CD4-positive, alpha-beta T cell treated with Interleukin-2 at 100 ng/mL for 4 hours (primary cell): ENCODE measurements at places on chromosomes 1 and 21.

DNA sequence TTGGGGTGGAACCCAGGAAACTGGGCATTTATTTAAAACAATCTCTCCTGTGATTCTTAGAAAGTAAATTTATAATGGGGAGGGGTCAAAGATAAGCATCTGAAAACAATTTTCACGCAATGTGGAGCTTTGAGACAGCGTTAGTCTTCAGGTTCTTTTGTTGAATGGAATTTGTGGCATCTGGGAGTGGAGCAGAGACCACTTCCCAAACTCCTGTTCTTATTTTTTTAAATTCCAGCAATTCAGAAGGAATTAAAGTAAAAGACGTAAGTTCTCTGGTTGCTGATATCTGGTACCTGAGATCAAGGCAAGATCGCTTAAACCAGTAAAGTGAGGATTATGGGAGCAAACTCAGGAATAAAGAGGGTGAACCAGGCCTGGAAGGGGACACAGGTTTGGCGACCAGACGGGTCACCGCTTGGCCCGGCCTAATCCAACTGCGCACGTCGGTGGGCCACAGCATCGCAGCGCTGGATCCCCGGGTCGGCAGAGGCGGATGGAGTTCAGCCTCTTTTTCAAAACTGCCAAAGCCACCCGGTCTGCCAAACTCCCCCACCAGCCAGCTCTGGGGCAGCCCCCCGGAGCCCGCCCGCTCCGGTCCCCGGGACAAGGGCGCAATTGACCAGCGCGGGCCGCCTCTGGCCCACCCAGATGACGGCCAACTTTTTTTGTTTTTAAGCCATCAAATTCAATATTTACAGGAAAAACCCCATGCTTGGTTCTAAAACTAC is 754 bp upstream of the PDPN start:
- no peak for DNase-seq

DNA sequence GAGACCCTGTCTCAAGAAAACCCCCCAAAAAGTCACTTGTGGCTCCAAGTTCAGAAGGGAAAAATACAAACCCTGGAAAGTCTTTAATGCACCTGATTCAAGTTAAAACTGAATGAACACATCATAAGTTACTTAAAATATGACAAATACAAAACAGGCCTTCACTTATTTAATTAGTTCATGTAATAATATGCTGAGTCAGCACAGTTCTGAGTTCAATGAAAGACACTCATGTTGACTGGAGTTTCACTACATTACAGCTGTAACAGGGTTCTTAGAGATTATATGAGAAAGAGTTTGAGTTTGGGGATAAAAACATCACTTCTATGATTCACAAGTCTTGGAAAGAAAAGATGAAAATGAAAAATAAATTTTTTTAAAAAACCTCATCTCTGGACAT is 51.0 kb downstream of the DEGS1 start:
- DNase-seq: no peak

DNA sequence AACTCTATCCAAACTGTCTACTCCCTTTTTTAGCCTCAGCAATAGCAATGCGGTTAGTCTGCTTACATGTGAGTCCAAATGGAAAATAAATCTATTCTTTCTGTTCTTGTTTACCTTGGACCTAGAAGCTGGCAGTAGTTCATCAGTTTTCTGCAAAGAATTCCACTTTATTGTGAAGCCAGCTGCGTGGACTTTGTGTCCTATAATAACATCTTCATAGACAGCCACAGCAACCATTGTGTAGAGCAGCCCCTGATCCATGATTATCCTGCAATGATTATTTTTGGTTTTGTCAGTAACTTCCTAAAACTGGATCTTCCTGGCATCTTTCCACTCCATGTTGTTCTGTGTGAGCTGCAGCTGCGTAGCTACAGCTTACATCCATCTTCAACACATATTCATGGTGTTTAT is 408.7 kb downstream of the NUF2 start:
- no peak for DNase-seq

GRCh38 chr1:39044762-39045161 is 18.6 kb downstream of the NDUFS5 start:
- no peak for DNase-seq
